Karpas-422 (cell line): ENCODE measurements at places on chromosomes 5 and 9.
A peak's percentile ranks its signal among the peaks of the same experiment; 100 is the strongest.

DNA sequence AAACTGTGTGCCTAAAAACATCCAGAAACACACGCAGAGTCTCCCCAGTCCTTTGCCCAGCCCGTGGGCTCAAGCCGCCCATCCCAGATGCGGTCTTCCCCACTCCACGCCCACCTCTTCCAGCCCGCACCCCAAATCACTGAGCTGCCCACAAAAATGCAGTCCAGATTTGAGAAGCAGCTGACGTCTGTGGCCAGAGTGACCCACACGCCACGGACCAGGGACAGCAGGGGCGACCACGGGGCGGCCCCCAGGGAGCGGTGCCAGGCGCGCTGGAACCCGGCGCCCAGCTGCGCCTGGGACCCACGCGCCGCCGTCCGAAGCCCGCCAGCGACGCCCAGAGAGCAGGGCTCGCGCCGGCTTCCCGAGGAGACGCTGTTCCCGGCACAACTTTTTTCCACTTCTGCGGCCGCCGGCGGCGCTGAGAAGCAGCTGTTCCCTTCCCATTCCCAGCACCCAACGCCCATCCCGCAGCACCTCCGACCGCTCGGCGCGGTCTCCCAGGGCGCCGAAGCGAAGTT, 674 bp downstream of the LHFPL2 start:
- DNase-seq, result no peak

GRCh38 chr5:103271570-103272289, 13.2 kb downstream of the MACIR start:
- DNase-seq, result no peak

DNA sequence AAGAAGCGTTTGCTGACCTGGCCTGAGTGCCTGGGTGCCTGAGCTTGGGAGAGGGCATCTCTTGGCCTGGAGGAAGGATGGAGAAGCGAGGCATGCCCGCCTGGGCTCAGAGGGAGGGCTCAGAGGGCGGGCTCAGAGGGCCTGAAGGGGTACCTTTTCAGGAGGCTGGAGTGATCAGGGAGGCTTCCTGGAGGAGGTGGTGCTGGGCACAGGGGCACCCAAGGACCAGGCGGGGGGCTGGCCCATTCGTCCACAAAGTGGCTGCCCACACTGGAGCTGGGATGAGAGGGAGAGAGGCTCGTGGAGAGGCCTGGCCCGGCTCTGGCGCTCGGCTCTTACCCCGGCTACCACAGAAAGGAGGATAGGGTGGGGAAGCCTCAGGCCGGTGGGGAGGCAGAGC, 32.8 kb downstream of the ASS1 start:
- DNase-seq, result no peak

DNA sequence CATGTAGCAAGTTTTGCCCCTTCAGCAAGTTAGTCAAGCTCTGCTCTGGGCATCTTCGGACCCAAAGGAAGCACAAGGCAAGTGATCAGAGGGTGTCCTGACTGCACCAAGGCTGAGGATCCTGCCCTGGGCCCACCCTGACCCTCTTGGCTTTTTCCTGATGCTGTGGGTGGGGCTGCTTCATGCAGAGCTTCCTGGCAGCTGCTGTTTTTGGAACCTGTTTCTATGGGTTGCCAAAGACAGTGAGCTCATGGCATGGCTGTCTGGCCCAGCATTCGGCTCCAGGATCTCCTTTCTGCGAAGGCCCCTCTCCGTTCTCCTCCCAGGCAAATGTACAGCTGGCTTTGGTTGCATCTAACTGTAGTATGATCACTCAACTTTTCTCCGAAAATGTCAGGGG, 497.9 kb downstream of the ARHGEF28 start:
- no peak for DNase-seq

- no peak for DNase-seq
These were observed 215.1 kb upstream of the ARRDC3 start for GRCh38 chr5:91598216-91598615.

DNA sequence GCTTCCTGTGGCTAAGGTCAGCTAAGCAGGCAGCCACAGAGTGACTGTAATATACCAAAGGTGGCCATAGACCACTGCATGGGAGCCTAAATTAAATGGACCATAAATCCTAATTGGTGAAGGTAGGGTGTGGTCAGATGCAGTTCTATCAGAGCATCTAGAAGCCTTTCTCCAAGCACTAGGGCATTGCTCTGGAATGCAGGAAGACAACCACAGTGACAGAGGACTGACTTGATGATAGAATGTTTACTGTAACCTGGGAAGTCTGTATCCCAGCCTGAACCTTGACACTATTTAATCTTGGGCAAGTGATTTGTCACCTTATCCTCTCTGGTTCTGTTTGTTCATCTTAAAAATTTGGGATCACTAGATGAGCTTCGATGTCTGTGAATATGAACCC, 2.3 kb downstream of the FBXO38 start:
- DNase-seq, result no peak

DNA sequence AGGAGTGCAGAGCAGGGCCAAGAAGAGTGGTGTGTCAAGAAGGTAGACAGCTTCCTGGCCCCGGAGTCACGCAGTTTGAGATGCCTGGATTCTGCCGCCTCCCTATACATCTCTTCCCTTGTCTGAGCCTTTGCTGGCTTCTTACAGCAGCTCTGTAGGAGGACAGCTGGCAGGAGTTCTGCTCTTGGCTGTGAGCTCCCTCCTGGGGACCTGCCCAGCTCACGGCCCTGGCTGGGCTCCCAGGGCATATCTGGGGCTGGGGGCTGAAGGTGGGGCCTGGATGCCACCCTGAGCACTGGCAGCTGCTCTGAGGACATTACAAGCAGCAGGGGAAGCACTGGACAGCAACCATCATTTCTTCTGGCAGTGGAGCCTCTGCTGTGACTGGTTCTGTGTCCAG, 786 bp upstream of the TSSK1B start:
- no peak for DNase-seq

- DNase-seq, result no peak
These were observed 52.3 kb downstream of the ARHGEF28 start for GRCh38 chr5:73678322-73678740.

DNA sequence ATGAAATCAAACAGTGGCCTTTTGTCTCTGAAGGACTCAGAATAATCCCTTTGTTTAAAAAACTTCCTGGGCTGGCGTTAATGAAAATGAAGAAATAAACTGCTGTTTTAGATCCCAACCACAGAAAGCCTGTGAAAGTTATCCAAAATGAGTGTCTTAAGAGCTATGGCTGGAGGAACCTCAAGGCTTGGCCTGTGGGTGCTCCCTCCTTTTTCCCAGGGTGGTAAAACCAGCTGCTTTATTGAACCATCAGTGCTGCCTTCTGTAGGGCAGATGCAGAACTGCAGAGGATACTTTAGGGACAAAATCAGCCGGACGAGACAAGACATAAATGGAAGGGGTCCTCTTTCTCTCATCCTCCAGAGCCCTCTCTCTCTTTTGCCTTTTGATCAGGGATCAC, 100.9 kb downstream of the SMARCA2 start:
- peak; percentile 59 for DNase-seq

DNA sequence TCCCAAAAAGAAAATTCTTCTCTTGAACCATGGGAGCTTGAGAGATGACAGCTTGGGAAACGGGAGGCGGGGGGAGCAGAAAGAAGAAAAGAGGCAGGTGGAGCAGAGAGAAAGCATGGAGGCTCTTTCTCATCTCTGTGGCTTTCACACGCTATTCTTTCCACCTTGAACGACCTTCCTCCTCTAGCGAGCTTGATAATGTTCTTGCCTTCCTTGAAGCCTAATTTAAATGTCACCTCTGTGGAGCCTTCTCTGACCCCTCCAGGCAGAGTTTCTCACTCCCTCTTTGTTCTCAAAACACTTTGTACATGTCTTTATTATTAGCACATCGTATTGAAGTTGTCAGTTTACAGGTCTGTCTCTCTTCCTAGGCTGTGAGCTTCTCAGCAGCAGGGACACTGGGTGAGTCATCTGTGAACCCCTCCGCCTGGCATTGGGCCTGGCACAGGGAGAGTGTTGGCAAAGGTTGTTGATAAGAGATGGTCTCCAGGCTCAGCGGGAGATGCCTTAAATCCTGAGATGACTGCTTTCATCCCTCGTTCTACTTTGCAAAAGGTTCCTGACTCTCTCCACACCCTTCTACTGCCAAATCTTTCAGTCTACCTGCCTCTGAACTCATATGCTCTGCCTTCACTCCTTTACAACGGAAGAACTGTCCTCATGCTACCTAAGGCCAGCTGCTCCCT, 14.1 kb upstream of the STRBP start:
- no peak for DNase-seq

DNA sequence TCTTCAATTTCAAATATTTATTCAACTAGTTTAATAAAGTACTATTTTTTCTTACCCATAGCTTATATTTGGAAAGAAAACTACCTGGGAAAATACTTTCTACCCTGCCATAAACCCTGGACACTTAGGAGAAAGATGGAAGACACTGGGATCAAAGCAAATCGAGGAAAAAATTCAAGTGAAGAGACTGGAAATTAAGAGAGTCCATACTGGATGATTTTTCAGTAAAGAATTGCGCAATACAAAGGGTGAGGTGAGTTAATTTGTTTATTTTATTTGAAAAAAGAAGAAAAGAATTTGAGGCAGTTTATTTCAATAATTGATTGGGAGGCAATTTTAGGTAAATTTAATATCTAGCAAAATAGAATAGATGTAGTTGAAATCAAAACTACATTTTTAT, 331.8 kb upstream of the ITGA1 start:
- DNase-seq, result no peak

DNA sequence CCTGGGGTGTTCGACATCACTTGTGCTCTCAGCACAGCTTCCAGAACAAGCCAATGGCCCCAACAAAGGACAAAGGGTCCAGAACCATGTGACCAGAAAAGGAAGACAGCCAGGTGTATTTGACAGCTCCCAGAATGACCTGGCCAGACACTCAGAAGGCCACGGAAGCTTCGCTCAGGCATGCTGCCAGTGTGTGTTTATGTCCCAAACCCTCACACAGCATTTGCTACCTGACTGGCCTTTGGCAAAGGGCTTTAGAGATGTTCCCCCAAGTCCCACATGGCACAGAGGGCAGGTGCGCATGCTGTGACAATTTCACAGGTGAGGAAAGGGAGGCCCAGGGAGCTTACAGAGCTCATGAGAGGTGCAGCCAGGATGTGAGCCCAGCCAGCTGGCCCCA, 39.5 kb downstream of the MED10 start:
- no peak for DNase-seq

DNA sequence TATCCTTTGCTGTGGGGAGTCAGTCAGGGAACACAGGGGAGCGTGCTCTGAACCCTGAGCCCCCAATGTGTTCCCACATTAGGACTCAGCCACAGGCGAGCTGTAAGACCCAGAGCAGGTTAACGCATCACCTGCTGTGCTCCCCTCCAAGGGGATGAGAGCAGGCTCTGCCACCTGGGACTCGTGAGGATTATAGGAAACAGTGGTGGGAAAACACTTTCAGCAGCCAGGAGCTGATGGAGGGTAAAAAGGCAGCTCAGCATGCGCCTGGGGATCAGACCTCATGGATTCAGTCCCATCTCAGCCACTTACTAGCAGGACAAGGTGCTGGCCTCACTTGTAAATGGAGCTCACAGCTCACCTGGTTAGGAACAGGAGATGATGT, 9.2 kb downstream of the JADE2 start:
- no peak for DNase-seq

DNA sequence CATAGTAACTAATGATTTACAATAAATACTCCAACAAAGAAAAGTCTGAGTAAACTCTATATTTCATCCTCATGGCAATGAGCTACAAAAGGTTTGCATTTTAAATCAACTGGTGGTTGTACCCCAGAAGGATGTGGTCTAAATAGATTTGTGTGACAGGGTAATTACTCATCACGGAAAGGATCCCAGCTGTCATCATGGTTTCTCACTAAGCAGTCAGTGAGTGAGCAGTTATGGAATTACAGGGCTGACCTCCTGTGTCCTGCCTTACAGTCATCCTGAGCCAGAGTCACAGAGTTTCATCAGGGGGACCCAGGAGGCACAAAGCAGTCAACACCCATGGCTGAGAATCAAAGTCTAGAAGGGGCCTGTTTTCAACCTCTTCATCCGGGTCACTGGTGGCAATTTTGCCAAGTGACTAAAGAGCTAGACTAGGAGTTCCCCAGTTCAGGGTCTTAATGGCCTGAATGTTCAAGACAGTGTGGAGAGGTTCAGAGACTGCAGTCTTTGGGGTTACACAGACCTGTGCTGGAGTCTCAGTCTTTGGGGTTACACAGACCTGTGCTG, 210.7 kb upstream of the SLC24A2 start:
- DNase-seq, result no peak

- DNase-seq, result no peak
These were observed 359.5 kb downstream of the TMEM167A start for GRCh38 chr5:82717738-82718137.

- DNase-seq, result no peak
These were observed 103.2 kb downstream of the MSX2 start for GRCh38 chr5:174827558-174827957.

DNA sequence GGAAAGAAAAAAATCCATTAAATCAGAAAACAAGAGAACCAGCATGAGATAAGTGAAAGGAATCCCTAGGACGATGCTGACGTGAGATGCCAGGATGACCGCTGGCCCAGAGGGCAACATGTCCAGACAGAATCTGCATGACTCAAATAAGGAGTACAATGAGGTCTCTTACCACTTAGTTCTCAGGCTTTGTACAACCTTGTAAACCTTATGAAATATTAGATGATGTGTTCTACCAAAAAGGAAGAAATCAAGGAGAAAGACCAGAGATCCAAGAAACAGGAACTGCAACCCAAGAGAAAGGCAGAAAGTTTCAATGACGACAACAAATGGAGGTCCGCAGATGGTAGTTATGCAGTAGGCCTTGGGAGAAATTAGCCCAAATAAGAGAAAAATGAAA, 2.8 kb upstream of the GPR150 start:
- DNase-seq, result no peak

DNA sequence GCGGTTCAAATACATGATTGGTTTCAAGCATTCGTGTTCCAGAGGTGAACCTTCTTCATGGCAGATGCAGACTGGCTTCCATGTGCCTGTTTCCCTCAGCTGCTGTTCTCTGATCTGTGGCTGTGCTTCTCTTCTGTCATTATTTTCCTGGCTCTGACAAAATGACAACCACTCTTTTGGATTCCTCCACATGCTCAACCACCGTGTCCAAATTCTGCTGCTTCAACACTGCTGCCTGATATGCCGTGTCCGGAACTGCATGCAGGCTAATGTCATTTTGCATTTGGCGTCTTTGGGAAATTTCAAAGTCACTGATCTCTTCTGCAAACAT, 368.7 kb upstream of the ZNF608 start:
- DNase-seq, result no peak

- no peak for DNase-seq
These were observed 625.5 kb upstream of the RORB start for GRCh38 chr9:73871636-73872035.

DNA sequence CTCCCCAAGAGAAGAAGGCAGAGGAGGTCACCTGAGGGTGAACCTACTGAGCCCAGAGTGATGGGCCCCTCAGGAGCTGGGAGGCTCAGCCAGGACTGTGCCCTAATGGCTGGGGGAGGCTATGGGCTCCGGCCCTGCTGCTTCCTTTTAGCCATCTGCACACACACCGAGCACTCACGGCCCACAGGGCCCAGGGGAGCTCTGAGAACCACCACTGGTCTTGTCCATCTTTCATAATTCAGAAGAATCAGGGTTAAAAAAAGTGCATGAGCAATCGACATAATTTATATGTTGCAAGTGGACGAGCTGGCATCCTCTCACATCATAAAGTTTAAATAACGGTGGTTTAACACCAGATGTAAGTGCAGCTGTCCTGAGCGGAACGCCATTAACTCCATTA, 162.1 kb downstream of the FSTL4 start:
- no peak for DNase-seq

- no peak for DNase-seq
These were observed 37.4 kb downstream of the TGFBR1 start for GRCh38 chr9:99142275-99142674.
